ENCODE measurements at places on chromosomes 12 and 14. TPM values are rescaled to one million over a fixed set of nuclear protein-coding genes. Genes with fewer than 3 reads are reported as not detected.

The EML5 gene
- 0.10 TPM for total RNA-seq

DNA sequence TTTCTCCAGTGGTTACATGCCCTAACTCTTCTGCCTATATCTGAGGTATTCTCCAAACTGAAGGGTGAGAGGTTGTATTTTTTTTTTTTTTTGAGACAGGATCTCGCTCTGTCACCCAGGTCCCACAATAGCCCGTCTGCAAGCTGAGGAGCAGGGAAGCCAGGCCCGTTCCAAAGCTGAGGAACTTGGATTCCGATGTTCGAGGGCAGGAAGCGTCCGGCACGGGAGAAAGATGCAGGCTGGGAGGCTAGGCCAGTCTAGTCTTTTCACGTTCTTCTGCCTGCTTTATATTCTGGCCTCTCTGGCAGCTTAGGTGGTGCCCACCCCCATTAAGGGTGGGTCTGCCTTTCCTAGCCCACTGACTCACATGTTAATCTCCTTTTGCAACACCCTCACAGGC lies 67.0 kb upstream of the DYNC1H1 start:
- no peaks in the 10 kb centered on the region for H3K4me1 ChIP-seq
- DNase-seq, result no peak
- no peaks in the 10 kb centered on the region for H3K27me3 ChIP-seq
- peaks cover 12% of the 10 kb centered on the region for H3K36me3 ChIP-seq

DNA sequence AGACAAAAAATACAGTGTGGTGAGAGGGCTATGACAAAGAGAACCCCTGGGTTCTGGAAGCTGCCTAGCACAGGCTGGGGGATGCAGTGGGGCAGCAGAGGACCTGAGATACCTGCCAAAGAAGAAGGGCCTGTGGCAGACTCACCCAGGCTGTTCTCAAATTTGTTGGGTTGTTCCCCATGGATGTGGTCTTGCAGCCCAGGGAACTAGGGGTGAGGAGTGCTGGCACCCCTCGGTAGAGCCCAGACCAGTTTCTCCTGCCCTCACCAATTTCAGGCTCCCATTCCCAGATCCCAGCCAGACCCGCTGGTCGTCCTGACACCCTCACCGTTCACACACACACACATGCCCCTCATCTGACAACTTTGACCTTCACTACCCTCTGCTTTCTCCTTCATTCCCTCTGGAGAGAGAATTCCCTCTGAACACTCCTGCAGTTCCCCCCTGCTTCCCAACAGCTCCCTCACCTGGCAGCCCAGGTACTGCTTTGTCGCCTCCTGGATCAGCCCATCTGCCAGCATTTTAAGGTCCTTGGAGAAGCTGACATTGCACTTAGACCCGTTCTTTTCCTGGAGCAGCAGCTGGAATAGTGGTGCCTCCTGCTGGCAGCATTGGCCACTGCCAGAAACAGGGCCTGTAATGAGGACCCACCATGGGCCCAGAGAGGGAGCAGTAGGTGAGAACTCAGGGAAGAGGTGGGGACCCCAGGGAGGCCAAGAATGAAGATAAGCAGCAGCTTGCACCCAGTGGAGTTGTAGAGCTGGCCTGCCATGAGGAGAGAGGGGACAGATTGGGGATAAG lies 5.9 kb upstream of the GDF11 start:
- no peaks in the 10 kb centered on the region for H3K36me3 ChIP-seq
- peaks cover 7% of the 10 kb centered on the region for H3K4me1 ChIP-seq
- H3K27ac ChIP-seq, result no peak overlapping the region
- H3K27me3 ChIP-seq, result no peaks in the 10 kb centered on the region
- DNase-seq, result peak; percentile 59

DNA sequence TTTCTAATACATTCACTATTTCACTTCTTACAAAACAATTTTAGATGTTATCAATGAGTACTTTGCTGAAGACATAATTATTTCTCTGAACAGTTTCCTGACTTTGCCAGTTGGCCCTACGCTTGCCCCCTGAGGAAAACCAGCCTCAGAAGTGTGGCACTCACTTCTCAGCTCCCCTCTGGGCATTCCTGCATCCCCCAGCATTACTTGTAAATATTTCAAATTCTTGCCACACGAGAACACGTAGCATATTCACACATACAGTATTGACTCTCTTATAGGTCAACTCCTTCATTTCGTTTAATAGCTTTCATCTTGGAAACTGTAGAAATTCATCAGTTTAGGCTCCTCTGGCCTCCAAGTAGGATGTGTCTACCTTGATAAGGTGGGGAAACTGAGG lies 65.2 kb downstream of the OTX2 start:
- H3K36me3 ChIP-seq, result no peaks in the 10 kb centered on the region
- DNase-seq, result no peak
- no peaks in the 10 kb centered on the region for H3K27me3 ChIP-seq

The IL31 gene
- total RNA-seq, result not detected

GRCh38 chr12:54405573-54405972 lies 13.5 kb downstream of the ITGA5 start:
- H3K36me3 ChIP-seq, result no peaks in the 10 kb centered on the region
- no peak for DNase-seq

GRCh38 chr12:12018454-12018853 lies 52.3 kb upstream of the BCL2L14 start:
- no peak for DNase-seq
- no peaks in the 10 kb centered on the region for H3K27me3 ChIP-seq
- H3K36me3 ChIP-seq, result no peaks in the 10 kb centered on the region

DNA sequence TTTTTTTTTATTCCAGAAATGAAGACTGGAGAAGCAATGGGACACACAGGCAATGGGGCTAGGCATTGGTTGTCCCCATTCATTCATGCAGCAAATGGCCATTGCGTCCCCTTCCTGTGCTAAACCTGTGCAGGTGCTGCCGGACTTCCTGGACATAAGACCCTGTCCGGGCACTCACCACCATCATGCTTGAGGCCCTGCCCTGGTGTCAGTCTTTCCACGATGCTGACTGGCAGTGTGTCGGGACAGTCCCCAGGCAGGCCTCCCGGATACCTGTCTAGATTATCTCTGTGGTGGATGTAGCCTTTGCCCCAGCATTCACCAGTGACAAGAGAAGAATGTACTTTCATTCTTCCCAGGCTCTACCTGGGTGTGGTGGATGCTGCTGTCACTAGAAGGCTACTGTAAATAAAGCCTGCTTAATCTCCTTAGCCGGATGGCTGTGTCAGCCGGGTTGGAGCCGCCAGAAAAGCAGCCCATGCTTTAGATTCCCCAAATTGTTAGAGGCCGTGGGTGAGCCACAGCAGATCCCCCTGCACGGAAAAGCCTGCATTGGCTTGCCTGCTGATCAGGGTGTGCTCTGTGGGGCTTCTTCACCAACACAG lies 94.5 kb upstream of the PARP11 start:
- H3K4me3 ChIP-seq, result no peak overlapping the region
- no peak overlapping the region for H3K27ac ChIP-seq
- DNase-seq, result no peak
- no peaks in the 10 kb centered on the region for H3K27me3 ChIP-seq
- no peaks in the 10 kb centered on the region for H3K4me1 ChIP-seq

- no peak for DNase-seq
- H3K36me3 ChIP-seq, result peaks cover 6% of the 10 kb centered on the region
- H3K4me3 ChIP-seq, result peak overlapping the region; percentile 23
- no peaks in the 10 kb centered on the region for H3K27me3 ChIP-seq
Observed at GRCh38 chr12:56631790-56632700, 1.9 kb upstream of the BAZ2A start.

The CELA1 gene
- not detected for total RNA-seq

DNA sequence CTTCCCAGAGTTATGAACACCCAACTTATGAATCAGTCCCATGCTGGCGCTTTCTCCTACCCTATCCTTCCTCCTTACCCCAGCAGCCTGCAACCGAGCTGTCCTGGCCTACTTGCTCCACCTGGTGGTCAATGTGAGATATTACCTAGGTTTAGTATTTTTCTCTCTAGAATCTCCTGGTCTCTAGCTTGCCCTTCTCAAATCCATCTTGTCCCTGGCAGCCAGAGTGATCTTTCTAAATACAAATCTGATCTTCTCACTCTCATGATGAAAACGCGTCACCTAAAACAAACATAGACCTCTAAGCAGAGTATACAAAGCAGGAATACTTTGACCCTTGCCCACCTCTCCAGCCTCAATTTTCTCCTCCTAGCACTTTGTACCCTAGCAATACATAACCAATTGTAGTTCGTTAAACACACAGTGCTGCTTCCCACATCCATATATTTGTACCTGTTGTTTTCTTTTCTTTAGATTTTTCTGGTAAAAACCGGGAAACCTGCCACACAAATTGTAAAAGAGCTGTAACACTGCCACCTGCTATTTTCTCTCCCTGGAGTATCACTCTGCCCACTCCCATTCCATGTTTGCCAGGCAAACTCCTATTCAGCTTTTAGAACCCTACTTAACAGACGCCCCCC lies 20.0 kb upstream of the TCP11L2 start:
- no peaks in the 10 kb centered on the region for H3K4me1 ChIP-seq
- no peaks in the 10 kb centered on the region for H3K27me3 ChIP-seq
- DNase-seq, result no peak
- H3K36me3 ChIP-seq, result no peaks in the 10 kb centered on the region
- H3K4me3 ChIP-seq, result no peak overlapping the region

- H3K27me3 ChIP-seq, result peaks cover 5% of the 10 kb centered on the region
- H3K36me3 ChIP-seq, result no peaks in the 10 kb centered on the region
- H3K27ac ChIP-seq, result peak overlapping the region; percentile 39
- peak overlapping the region; percentile 78 for H3K4me3 ChIP-seq
- peaks cover 5% of the 10 kb centered on the region for H3K4me1 ChIP-seq
Observed at GRCh38 chr12:78863482-78864402, 832 bp upstream of the SYT1 start.

GRCh38 chr14:67133595-67134441 lies 55.4 kb upstream of the GARIN2 start:
- no peak overlapping the region for H3K4me3 ChIP-seq
- H3K36me3 ChIP-seq, result peaks cover 3% of the 10 kb centered on the region
- H3K4me1 ChIP-seq, result no peaks in the 10 kb centered on the region
- no peak overlapping the region for H3K27ac ChIP-seq
- no peak for DNase-seq
- H3K27me3 ChIP-seq, result no peaks in the 10 kb centered on the region

DNA sequence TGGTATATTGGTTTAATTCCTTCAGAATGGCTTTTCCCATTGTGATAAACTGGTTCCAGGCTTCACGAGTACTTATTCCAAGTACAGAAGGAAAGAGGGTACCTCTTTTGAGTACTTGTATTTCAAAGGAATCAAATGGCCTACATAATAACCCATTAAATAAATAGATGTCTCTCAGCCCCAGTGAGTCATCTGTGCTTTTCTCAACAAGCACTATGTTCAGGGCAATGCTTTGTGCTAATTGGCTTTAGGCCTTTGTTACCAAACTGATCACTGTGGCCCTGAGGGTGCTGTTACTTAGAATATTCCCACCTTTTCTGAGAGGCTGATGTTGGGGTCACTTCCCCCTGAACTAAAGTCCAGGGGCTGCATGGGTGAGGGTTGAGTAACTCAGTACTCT lies 107.1 kb downstream of the LRRK2 start:
- no peaks in the 10 kb centered on the region for H3K36me3 ChIP-seq
- DNase-seq, result no peak
- H3K27ac ChIP-seq, result no peak overlapping the region
- H3K4me3 ChIP-seq, result no peak overlapping the region
- H3K27me3 ChIP-seq, result no peaks in the 10 kb centered on the region
- H3K4me1 ChIP-seq, result no peaks in the 10 kb centered on the region

GRCh38 chr12:67326637-67327036 lies 57.5 kb downstream of the CAND1 start:
- H3K36me3 ChIP-seq, result no peaks in the 10 kb centered on the region
- H3K4me1 ChIP-seq, result no peaks in the 10 kb centered on the region
- no peak for DNase-seq
- H3K4me3 ChIP-seq, result no peak overlapping the region
- H3K27ac ChIP-seq, result no peak overlapping the region
- no peaks in the 10 kb centered on the region for H3K27me3 ChIP-seq

DNA sequence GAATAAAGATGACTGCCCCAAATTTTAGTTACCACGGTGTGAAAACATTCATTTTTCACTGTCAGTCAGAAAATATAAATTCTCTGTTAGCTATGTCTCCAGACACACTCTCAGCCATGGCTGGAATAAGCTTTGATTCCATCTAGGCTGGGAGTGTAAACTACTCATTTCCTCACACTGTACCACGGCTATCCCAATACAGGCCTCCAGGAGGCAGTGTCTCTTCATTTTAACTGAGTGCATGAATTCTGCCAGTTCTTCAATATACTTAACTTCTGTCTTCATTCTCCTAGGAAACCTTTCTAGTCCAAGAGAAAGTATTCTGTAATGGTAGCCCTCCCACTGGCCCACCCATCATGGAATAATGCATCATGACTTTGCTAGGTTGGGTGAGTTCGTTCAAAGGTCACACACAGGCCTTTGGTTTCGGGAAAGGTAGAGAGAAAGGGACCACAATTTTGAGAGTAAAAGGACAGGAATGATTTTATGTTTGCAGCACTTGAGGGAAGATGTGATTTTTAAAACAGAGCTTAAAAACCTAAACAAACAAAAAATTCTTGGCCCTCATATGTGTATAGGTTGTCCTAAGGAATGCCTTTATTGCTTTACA lies 381.1 kb downstream of the SEC23A start:
- H3K36me3 ChIP-seq, result no peaks in the 10 kb centered on the region
- H3K27ac ChIP-seq, result no peak overlapping the region

GRCh38 chr14:97848317-97848980 lies 1051.3 kb downstream of the VRK1 start:
- DNase-seq, result no peak
- no peak overlapping the region for H3K27ac ChIP-seq
- no peaks in the 10 kb centered on the region for H3K36me3 ChIP-seq
- no peaks in the 10 kb centered on the region for H3K4me1 ChIP-seq

The TDRD9 gene
- not detected for total RNA-seq

- no peak for DNase-seq
- no peak overlapping the region for H3K4me3 ChIP-seq
- no peaks in the 10 kb centered on the region for H3K36me3 ChIP-seq
- H3K27ac ChIP-seq, result no peak overlapping the region
- H3K4me1 ChIP-seq, result no peaks in the 10 kb centered on the region
- H3K27me3 ChIP-seq, result no peaks in the 10 kb centered on the region
Observed at GRCh38 chr12:33703221-33703620, 263.6 kb upstream of the SYT10 start.

- no peak overlapping the region for H3K4me3 ChIP-seq
- H3K27ac ChIP-seq, result no peak overlapping the region
- DNase-seq, result no peak
- H3K36me3 ChIP-seq, result no peaks in the 10 kb centered on the region
- H3K4me1 ChIP-seq, result no peaks in the 10 kb centered on the region
- H3K27me3 ChIP-seq, result no peaks in the 10 kb centered on the region
Observed at GRCh38 chr12:4743046-4743445, 22.8 kb downstream of the GALNT8 start.

GRCh38 chr14:59331217-59331616 lies 134.0 kb downstream of the GPR135 start:
- H3K27me3 ChIP-seq, result no peaks in the 10 kb centered on the region
- H3K27ac ChIP-seq, result no peak overlapping the region
- DNase-seq, result no peak
- no peaks in the 10 kb centered on the region for H3K4me1 ChIP-seq

Data from Panc1 (cell line).